Trophoblast cell (in vitro differentiated cells and primary cell): ENCODE measurements at places on chromosomes 5 and 9.

- no peaks in the 10 kb centered on the region for H3K4me1 ChIP-seq
- H3K27ac ChIP-seq, result no peak overlapping the region
- DNase-seq, result no peak
- H3K27me3 ChIP-seq, result no peaks in the 10 kb centered on the region
Measured at GRCh38 chr5:128636361-128636760, 98.3 kb upstream of the FBN2 start.

- no peak overlapping the region for H3K4me3 ChIP-seq
- H3K27me3 ChIP-seq, result no peaks in the 10 kb centered on the region
- peaks cover 4% of the 10 kb centered on the region for H3K4me1 ChIP-seq
- H3K36me3 ChIP-seq, result no peaks in the 10 kb centered on the region
- peak; percentile 8 for DNase-seq
Measured at GRCh38 chr9:70195456-70195855, 63.3 kb upstream of the SMC5 start.

DNA sequence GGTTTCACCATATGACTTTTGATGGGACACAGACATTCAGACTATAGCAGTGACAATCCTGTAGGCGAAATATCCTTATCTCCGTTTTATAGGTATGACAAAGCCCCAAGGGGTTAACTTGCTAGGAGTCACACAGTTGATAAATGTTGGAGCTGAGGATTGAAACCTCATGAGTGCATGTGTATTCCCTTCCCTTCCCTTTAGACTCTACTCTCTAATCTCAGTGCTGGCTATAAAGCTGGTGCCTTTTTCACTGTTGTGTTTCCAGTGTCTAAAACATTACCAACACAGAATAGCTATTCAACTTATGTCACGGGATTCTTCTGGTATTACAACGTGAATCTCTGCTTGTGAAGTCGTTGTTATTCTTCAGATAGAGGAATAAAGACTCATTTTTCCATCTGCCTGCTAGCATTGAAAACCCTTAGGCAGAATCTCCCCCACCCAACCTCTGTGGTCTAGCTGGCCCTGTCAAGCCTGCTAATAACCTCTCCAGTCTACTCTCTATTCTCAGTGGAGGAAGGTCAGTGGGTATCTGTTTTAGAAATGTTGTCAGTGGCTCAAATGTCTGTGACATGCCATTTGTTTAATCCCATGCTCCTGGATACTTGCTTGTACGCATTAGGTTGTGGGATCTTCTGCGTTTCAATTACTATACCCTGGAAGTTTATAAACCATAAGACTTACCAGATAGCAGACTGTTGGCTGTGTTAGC, 121.2 kb downstream of the TLE4 start:
- H3K27me3 ChIP-seq, result no peaks in the 10 kb centered on the region
- no peak overlapping the region for H3K4me3 ChIP-seq
- H3K27ac ChIP-seq, result peak overlapping the region; percentile 88
- DNase-seq, result no peak

DNA sequence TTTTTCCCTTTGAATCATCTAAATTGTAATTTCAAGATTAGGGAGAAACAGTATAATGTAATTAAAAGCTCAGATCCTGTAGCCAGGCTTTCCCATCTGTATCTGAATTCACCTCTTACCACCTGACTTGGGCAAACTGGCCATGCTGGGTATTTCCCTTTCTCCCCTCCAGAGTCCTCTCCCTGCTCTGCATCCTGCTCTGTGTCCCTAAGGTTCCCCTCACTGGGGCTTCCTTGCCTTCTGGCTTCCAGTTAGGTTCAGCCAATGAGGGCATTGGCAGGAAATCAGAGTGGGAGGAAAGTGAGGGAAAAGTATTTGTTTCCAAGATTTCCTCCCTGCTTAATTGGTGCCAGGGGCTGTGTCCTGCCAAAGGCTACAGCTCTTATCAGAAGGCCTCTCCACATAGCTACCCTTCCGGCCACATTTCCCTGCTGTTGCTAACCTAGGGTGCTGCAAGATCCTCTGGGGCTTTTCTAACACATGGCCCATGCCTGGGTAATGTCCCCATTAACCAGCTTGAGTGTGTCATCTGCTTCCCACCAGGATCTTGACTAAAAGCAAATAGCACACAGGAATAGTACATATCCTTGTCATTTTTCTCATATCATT, 51.0 kb upstream of the MPDZ start:
- no peaks in the 10 kb centered on the region for H3K27me3 ChIP-seq
- DNase-seq, result no peak
- no peaks in the 10 kb centered on the region for H3K4me1 ChIP-seq
- no peak overlapping the region for H3K4me3 ChIP-seq

DNA sequence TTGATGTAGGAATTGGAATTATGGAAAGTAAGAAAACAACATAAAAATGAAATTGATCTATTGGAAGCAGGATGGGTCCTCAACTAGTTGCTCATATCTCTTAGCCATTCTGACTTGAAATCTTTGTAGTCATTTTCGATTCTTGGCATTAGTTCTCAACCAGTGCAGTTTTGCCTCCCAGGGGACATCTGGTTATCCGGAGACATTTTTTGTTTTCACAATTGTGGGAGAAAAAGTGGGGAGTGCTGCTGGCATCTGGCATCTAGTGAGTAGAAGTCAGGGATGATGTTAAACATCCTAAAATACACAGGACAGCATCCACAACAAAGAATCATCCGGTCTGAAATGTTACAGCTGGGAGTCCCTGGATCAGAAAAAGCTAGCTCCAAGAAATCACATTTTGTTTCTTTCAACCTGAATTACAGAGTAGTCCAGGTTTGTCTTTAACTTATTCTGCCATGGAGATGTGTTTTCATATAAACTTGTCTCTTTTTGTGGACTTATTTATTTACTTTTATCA, 74.9 kb downstream of the FBXL7 start:
- H3K4me1 ChIP-seq, result no peaks in the 10 kb centered on the region
- no peaks in the 10 kb centered on the region for H3K27me3 ChIP-seq
- no peaks in the 10 kb centered on the region for H3K36me3 ChIP-seq
- H3K4me3 ChIP-seq, result no peak overlapping the region
- no peak overlapping the region for H3K27ac ChIP-seq
- no peak for DNase-seq

- DNase-seq, result no peak
- H3K36me3 ChIP-seq, result no peaks in the 10 kb centered on the region
- no peaks in the 10 kb centered on the region for H3K27me3 ChIP-seq
- H3K27ac ChIP-seq, result no peak overlapping the region
- H3K4me3 ChIP-seq, result no peak overlapping the region
- no peaks in the 10 kb centered on the region for H3K4me1 ChIP-seq
Measured at GRCh38 chr5:83256091-83256780, 178.9 kb downstream of the XRCC4 start.

GRCh38 chr5:83378624-83379289, 92.8 kb upstream of the VCAN start:
- H3K36me3 ChIP-seq, result no peaks in the 10 kb centered on the region
- no peaks in the 10 kb centered on the region for H3K27me3 ChIP-seq
- H3K27ac ChIP-seq, result no peak overlapping the region
- H3K4me3 ChIP-seq, result no peak overlapping the region
- H3K4me1 ChIP-seq, result peaks cover 4% of the 10 kb centered on the region

DNA sequence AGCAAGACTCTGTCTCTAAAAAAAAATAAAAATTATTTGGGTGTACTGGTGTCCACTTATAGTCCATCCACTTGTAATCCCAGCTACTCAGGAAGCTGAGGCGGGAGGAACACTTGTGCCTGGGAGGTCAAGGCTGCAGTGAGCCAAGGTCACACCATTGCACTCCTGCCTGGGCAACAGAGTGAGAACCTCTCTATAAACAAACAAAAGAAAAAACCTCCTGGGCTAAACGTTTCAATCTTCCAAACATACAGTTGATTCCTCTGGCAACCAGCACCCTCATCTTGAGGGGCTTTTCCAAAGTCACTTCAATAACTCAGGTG, 13.9 kb upstream of the CDK5RAP2 start:
- no peaks in the 10 kb centered on the region for H3K36me3 ChIP-seq
- H3K4me3 ChIP-seq, result no peak overlapping the region
- no peak for DNase-seq
- H3K4me1 ChIP-seq, result no peaks in the 10 kb centered on the region

DNA sequence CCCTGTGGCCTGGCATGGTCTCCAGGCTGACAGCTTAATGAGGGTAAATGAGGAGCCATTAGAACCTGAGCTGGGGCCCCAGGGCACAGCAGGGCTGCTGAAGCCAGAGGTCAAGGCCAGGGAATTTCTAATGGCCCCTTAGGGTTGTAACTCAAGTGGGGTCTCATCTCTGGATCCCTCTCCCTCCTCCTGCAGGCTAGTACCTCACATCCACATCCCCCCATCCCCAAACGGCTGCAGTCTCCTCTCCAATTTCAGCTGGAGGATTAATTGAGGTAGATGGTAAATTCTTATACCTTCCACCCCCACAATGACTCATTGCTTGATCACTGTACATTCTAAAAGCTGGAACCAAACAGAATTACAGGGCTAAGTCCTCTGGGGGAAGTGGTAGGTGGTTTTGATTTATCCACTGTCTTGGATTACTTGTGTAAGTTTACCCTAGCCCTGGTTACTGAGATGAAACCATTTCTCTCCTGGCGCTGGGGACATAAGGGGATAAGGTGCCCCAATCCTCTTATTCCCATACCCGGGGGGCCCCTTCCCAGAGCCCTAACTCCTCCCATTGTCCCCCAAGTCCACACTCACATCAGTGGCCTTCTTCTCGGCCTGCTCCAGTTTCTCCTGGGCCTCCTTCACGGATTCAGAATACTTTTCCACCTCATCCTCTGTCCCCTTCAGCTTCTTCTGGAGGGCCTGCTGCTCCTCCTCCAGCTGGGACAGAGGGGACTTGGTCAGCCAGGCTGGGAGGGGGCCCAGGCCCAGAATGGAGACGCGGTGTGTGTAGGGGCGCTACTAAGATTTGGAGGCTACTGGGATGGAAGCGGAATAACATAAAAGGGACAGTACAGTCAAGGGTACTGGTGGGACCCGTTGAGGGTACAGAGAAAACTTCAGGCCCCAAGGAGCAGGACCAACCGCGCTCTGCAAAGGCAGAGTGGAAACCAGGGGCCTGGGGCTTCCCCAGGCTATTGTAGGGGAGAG, 875 bp downstream of the TPM2 start:
- DNase-seq, result no peak
- peak overlapping the region; percentile 87 for H3K4me3 ChIP-seq
- H3K27me3 ChIP-seq, result no peaks in the 10 kb centered on the region
- H3K36me3 ChIP-seq, result peaks cover 27% of the 10 kb centered on the region

GRCh38 chr5:121872856-121873255, 21.2 kb downstream of the FTMT start:
- no peak overlapping the region for H3K4me3 ChIP-seq
- H3K36me3 ChIP-seq, result no peaks in the 10 kb centered on the region
- no peak overlapping the region for H3K27ac ChIP-seq
- no peak for DNase-seq
- no peaks in the 10 kb centered on the region for H3K4me1 ChIP-seq
- H3K27me3 ChIP-seq, result no peaks in the 10 kb centered on the region

DNA sequence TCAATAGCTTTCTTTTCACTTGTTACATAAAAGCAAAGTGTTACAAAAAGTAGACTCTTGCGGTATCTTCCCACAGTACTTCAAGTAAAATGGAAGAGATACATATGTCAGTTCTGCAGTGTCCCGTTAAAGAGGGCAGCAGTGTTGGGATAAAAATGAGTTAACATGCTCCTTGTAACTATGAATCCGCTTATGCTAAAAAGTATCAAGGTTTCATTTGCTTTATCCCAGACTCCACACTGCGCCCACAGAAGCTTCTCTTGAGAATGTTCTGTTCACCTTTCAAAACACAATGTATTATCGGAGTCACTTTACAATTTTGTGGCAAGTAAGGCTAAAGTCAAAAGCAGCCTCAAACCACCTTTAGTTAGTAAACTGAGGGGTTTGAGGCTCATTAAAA, 790 bp downstream of the PTAR1 start:
- DNase-seq, result no peak
- peak overlapping the region; percentile 92 for H3K27ac ChIP-seq
- H3K36me3 ChIP-seq, result no peaks in the 10 kb centered on the region
- H3K27me3 ChIP-seq, result no peaks in the 10 kb centered on the region
- H3K4me1 ChIP-seq, result peaks cover 5% of the 10 kb centered on the region

- H3K27me3 ChIP-seq, result no peaks in the 10 kb centered on the region
- H3K4me3 ChIP-seq, result no peak overlapping the region
- H3K36me3 ChIP-seq, result no peaks in the 10 kb centered on the region
Measured at GRCh38 chr5:74161170-74161569, 479.4 kb downstream of the ENC1 start.

DNA sequence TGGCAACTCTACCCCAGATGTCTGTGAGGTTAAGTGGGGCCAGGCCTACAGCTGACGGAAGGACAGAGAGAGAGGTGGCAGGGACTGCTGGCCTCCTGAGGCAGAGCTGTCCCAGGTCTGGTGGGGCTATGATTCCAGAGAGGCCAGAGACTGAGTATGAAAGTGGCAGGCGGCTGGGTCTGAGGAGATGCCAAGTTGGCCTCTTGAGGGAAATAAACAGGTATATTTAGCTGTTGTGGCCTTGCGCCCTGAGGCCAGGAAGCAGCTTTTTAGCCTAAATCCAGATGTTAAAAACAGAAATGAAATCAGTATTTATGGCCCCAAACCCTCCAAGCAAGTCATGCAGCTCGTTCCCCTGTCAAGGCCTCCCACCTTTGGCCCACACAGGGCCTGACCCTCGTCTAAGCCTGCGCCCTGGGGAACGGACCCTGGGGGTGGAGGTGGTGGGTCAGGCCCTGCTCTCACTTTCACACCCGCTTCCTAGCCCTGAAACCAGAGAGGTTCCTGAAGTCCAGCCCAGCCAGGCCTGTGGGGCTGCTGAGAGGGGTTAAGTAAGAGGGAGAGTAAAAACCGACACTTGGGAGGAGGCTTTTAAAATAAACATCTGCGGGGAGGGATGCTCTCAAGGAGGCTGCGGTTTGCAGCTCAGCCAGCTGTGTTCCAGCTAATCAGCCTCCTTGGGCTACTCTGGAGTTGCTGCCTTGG, 18.7 kb downstream of the PCDHGC5 start:
- H3K27me3 ChIP-seq, result no peaks in the 10 kb centered on the region
- DNase-seq, result no peak
- H3K36me3 ChIP-seq, result peaks cover 41% of the 10 kb centered on the region
- H3K4me1 ChIP-seq, result peaks cover 37% of the 10 kb centered on the region

- H3K4me3 ChIP-seq, result no peak overlapping the region
- H3K36me3 ChIP-seq, result no peaks in the 10 kb centered on the region
- no peaks in the 10 kb centered on the region for H3K27me3 ChIP-seq
Measured at GRCh38 chr5:131265311-131265803, 1.5 kb downstream of the CDC42SE2 start.

GRCh38 chr5:80777347-80778287, 122.8 kb upstream of the DHFR start:
- no peaks in the 10 kb centered on the region for H3K4me1 ChIP-seq
- no peak overlapping the region for H3K27ac ChIP-seq
- no peak overlapping the region for H3K4me3 ChIP-seq
- peaks cover 4% of the 10 kb centered on the region for H3K36me3 ChIP-seq
- H3K27me3 ChIP-seq, result no peaks in the 10 kb centered on the region

DNA sequence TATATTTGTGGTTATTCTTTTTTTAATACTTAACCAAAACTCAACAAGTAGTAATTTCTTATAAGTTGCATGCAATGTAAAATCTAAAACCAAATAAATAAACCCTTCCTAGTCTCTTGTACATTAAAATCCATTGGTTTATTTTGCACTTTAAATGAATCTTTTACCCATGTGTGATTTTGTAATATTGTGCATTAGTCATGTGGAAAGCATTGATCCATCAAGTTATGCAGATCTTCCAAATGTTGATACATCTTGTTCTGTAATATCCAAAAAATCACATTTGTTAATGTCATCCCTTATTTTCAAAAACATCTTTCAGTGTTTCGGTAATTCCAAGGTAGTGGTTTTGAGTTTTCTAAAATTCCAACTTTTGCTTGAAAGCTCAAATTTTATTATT, 63.3 kb downstream of the CWC27 start:
- no peak for DNase-seq
- H3K27ac ChIP-seq, result no peak overlapping the region
- no peak overlapping the region for H3K4me3 ChIP-seq
- no peaks in the 10 kb centered on the region for H3K36me3 ChIP-seq
- no peaks in the 10 kb centered on the region for H3K27me3 ChIP-seq
- no peaks in the 10 kb centered on the region for H3K4me1 ChIP-seq
